Brain microvascular endothelial cell (primary cell): ENCODE measurements at places on chromosomes 2 and 18.

DNA sequence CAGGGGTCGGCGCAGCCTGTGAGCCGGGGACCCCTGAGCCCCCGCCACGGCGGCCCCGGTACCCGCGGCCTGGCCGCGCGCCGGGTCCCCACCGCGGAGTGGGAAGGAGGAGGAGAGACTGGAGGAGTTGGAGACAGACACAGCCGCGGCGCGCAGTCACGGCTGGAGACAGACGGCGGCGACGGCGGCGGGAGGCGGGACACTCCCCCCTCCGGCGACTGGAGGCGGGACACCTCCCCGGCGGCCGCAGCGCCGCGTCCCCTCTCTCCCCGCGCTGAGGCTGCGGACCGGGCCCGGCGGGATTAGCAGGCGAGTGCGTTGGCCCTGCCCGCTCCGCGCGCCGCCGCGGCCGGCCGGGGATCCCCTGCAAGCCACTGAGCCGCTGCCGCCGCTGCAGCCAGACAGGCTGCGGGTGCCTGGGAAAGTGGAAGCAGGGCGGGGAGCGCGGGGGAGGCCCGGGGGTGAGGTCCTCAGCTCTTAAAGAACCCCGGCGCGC lies 1.0 kb upstream of the LDLRAD4 start:
- no peak for DNase-seq

DNA sequence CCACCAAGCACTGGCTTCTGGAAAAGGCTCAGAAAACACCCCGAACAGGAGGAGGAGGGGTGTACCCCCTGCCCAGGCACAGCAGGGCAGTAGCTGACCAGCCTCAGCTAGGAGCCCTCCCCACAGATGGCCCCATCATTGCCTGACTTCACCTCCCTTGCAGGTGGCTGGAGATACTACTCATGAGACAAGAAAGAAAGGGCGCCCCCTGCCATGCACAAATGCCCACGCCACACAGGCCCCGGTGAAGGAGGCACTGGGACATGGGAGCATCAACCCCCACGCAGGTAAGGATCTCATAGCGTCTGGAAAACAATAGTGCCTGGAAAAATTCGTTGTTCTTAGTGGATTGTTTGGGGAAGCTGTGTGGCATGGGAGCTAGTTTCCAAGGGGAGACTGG lies 240.6 kb downstream of the TFCP2L1 start:
- DNase-seq, result no peak

- DNase-seq, result no peak
Measured at GRCh38 chr2:44785433-44785832, 156.1 kb upstream of the SIX3 start.

DNA sequence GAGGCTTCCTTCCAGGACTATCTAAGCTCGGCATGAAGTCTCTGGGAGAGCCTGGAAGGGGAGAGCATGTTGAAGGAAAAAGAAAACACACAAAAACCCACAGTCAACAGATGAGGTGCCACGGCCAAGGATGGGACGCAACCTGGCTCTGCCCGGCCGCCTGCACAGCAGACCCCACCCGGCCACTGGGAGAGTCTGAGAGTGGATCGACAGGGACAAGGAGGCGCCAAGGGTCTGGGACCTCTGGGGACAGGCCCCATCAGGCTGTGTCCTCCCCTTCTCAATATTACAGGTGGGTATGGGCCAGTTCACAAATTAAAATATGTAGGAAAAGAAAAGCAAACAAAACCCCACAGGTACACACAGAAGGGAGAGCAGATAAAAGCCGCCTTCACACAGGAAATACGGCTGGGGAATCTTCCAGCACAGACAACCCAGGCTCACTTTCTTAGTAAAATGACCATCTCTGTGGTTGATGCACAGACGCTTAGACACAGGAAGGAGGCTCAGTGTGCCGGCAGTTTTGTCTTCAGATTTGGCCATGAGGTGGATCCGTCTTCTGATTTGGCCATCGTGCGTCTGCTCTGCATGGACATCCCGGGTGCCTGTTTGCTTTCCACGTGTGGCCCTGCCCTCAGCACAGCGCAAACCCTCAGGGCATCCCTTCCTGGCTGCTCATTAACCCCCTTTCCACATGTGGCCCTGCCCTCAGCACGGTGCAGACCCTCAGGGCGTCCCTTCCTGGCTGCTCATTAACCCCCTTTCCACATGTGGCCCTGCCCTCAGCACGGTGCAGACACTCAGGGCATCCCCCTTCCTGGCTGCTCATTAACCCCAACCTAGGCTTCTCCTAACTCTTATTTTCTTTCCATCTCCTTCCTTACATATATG lies 138.4 kb downstream of the EIPR1 start:
- DNase-seq, result no peak

DNA sequence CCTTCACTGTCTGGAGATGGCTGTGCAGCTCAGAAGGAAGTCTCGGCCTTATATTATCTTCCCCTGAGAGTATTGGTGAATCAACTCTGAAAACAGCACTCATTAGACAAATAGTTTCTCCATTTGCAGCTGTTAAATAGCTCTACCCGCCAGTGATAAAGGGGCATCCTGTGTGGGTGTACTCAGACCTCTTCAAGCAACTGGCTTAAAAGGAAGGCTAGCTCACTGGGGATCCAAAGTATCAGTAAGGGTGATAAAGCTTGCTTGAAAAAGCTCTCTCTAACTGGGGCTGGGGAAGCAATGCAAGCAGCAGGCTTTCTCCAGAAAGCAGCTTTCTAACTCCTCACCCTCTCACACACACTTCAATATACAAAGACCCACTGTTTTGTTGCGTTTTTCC lies 64.9 kb upstream of the PSMD14 start:
- DNase-seq, result no peak

- no peak for DNase-seq
Measured at GRCh38 chr18:62085756-62086155, 101.1 kb downstream of the PIGN start.

DNA sequence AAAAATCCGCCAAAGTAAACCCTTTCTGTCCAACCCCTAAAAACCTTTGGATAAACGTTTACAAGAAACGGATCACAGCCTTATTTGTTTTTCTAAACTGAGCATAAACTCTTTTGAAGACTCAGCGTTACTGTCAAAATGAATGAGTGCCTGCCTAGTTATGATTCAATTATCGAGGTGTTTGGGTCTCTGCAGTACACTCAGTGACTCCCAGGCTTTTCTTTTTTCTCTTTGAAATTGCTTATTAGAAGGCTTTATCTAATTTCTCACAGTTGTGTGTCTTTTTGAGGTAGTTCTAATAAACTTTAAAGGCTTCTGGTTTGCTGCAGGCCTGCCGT lies 663 bp downstream of the RHBDD1 start:
- DNase-seq, result no peak

DNA sequence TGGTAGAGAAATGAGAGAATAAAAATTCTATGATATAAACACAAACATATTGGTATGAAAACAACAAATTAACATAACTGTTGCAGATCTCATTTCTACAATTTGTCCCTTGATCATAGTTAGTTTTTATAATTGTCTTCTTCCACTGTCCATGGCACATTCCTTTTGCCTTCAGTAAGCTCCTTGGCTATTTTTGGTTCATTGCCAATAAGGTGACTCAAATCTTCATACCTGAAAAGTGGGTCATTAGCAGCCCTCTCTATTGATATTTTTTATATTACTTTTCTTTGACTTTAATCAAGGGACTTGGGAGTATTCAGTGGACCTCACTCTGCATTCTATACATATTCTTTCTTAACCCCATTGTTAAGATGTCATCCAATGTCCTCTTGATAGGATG lies 552.9 kb downstream of the TDRD15 start:
- DNase-seq, result no peak
